Stimulated activated CD4-positive, alpha-beta T cell treated with anti-CD3 and anti-CD28 coated beads, TNF-alpha, amount 100 ng/mL, for 1 hour (primary cell): ENCODE measurements at places on chromosomes 16 and 17.

GRCh38 chr16:50071075-50071671 lies 5.4 kb downstream of the HEATR3 start:
- no peak for DNase-seq

DNA sequence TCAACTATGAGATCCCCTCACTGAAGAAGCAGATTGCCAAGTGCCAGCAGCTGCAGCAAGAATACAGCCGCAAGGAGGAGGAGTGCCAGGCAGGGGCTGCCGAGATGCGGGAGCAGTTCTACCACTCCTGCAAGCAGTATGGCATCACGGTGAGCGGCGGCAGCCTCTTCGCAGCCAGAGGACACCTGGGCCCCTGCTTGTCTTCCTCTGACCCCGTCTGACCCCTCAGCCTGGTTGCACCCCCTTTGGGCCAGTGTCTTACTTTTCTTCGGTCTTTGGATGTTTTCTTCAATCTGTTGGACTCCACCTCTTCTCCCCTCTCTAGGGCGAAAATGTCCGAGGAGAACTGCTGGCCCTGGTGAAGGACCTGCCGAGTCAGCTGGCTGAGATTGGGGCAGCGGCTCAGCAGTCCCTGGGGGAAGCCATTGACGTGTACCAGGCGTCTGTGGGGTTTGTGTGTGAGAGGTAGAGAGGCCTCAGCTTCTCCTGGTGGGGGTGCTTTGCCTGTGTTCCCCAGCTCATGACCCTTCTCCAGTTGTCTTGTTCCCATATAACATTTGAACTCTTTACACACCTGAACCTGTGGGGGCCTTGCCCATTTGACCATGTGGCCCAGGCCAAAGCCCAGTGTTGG lies 4.4 kb downstream of the CDK5RAP3 start:
- DNase-seq: no peak

DNA sequence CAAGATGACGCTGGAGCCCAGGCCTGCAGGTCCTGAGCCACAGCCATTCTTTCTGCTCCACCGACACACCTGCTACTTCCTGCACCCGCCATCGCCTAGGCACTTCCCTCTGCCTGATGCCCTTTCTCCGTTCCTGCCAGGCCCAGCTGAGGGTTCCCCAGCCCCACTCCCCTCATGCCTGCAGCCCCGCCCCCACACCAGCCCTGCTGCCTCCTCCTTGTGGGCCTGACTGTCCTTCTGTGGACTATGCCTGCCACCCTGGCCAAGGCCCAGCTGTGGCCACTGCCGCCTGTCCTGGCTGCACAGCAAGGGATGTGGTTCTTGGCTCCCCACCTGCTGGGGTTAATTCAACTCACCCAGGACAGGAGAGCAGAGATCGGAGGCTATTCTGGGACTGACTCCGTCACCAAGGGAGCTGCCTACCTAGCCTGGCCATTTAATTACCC lies 7.5 kb downstream of the NATD1 start:
- DNase-seq: no peak

- DNase-seq: no peak
These were observed at the start of gene CES4A for GRCh38 chr16:66988197-66988788. Gene CES4A (plus strand): TSS chr16:66988589. CDS start chr16:66988773, 184 bp downstream.

DNA sequence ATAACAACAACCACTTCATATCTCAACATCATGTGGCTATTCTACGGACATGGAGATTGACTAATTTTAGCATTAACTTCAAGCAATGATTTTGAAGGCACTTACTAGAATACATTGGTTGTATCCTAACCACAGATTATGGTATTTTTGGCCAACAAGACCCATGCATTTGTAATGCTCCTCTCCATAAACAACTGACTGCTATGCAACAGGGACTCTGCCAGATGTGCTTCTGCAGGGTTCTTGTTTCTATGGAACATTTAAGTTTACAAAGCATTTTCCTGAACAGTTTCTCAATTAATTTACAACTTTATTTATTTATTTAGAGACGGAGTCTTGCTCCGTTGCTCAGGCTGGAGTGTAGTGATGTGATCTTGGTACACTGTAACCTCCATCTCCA lies 178.0 kb downstream of the PARN start:
- DNase-seq: no peak

DNA sequence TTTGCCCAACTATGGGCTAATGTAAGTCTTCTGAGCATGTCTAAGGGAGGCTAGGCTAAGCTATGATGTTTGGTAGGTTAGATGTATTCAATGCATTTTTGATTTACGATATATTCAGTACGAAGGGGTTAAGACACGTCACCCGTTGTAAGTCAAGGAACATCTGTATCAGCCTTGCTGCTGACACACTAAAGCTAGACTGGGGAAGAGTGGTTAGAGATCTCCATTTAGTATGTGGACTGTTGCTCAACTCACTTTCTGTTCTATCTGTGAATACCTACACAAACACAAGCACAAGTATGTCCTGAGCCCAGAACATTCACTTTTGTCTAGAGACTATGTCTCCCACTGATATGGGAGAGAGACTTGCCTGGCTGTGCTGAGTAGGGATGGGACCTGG lies 71.5 kb downstream of the VMP1 start:
- DNase-seq: no peak

- no peak for DNase-seq
These were observed 804.3 kb downstream of the CDH11 start for GRCh38 chr16:64317601-64318000.

- DNase-seq: no peak
These were observed 126.2 kb downstream of the MRM1 start for GRCh38 chr17:36727577-36727976.

- no peak for DNase-seq
These were observed 4.5 kb downstream of the TNFSF12 start for GRCh38 chr17:7553356-7553755.

DNA sequence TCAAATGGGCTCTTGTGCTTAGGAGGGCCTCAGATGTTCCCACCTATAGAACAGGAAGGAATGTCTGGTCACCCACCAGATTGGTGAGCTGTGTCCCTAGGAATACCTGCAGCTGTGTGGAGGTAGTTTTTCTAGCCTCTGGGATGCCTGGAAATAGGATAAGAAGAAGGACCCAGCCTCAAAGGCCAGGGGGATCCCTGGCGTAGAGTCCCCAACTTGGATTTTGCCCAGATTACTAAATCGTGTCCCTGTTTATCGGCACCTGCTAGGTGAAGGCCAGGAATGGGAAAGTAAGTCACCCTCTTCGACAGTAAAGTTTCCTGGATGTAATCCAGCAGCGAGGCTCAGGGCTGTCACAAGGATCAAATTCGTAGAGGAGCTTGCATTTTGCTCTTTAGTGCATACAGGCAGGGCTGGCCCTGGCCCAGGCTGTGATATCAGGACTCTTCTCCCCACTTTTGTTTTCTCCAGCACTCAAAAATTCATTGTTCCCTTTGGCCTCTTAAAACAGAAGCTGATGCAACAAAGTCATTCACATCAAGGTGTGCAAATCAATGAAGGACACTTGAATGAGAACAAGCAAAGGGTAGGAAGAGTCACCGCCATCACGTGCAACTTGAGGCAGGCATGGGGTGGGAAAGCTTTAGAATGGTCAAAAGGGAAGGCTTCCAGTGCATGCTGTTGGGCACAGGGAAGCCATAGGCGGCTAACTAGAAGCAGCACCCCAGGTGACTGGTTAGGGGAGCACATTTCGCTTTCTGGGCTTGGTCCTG lies 7.5 kb downstream of the SLC13A2 start:
- DNase-seq: no peak

GRCh38 chr16:83912519-83913244 lies 13.8 kb downstream of the MLYCD start:
- no peak for DNase-seq

GRCh38 chr16:76532188-76532973 lies 255.2 kb downstream of the CNTNAP4 start:
- no peak for DNase-seq
